Uterus (tissue), 4 donors: ENCODE measurements at places on chromosomes 3 and 15. TPM values are rescaled to one million over a fixed set of nuclear protein-coding genes. Genes with fewer than 3 reads are reported as not detected.

- DNase-seq = no peak
- H3K4me3 ChIP-seq = no peak overlapping the region
- peaks cover 9% of the 10 kb centered on the region for H3K4me1 ChIP-seq
- H3K27ac ChIP-seq = peak overlapping the region; percentile 70
Observed at GRCh38 chr15:66734961-66735908, 33.2 kb downstream of the SMAD6 start.

GRCh38 chr15:82647835-82648256 lies 683 bp upstream of the CPEB1 start:
- H3K27me3 ChIP-seq = no peaks in the 10 kb centered on the region
- H3K4me1 ChIP-seq = no peaks in the 10 kb centered on the region
- peak overlapping the region; percentile 67 for H3K27ac ChIP-seq
- H3K36me3 ChIP-seq = no peaks in the 10 kb centered on the region
- peak overlapping the region; percentile 53 for H3K4me3 ChIP-seq

DNA sequence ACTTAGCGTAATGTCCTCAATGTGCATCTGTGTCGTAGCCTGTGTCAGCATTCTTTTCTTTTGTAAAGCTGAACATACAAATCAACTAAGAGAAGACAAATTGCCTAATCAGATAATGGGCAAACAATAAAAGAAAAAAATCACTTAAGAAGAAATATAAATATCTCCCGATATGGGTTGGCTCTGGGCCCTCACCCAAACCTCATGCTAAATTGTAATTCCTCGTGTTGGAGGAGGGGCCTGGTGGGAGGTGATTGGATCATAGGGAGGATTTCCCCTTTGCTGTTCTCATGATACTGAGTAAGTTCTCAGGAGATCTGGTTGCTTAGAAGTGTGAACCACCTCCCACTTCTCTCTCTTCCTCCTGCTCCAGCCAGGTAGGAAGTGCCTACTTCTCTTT lies 285.0 kb upstream of the LYSMD4 start:
- DNase-seq = no peak
- no peaks in the 10 kb centered on the region for H3K4me1 ChIP-seq
- no peaks in the 10 kb centered on the region for H3K36me3 ChIP-seq
- no peaks in the 10 kb centered on the region for H3K27me3 ChIP-seq
- H3K4me3 ChIP-seq = no peak overlapping the region
- H3K27ac ChIP-seq = no peak overlapping the region

DNA sequence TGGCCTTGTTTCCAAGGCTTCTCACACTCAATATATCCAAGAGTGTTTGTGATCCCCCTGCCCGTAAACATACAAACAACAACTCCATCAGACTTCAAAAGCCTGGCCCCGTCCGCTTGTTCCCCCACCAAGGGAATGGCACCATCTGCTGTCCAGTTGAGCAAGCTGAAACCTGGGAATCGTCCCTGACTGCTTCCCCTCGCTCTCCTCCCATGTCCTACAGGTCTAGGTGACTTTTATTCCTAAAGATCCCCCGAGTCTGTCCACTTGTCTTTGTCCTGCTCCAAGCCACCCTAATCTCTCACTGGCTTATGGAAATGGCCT lies 27.9 kb upstream of the FAM174B start:
- peak; percentile 31 for DNase-seq
- H3K4me3 ChIP-seq = no peak overlapping the region
- peak overlapping the region; percentile 18 for H3K27ac ChIP-seq
- H3K4me1 ChIP-seq = no peaks in the 10 kb centered on the region
- no peaks in the 10 kb centered on the region for H3K36me3 ChIP-seq
- no peaks in the 10 kb centered on the region for H3K27me3 ChIP-seq

The CX3CR1 gene
- 7.6 TPM for total RNA-seq

GRCh38 chr3:139934613-139935015 lies 371 bp upstream of the CLSTN2 start:
- peak overlapping the region; percentile 27 for H3K27ac ChIP-seq
- no peaks in the 10 kb centered on the region for H3K36me3 ChIP-seq
- DNase-seq = peak; percentile 52
- no peaks in the 10 kb centered on the region for H3K27me3 ChIP-seq
- no peaks in the 10 kb centered on the region for H3K4me1 ChIP-seq

DNA sequence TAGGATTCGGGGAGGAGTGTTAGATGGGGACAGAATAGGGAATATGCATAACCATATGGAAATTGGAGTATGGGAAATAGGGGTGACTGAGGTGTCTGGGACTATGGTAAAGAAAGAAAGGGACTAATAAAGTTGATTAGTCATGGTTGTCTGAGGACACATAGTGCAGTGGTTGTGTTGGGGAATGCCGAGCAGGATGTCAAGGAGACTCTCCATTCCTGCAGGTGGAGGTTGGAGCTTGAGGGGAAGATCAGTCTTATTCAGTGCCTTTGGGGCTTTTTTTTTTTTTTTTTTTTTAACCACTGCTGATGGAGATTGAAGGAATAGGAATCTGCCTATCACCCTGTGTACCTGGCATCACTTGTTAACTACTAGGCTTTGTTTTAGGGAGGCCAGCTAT lies 10.8 kb downstream of the NMD3 start:
- DNase-seq = no peak
- no peaks in the 10 kb centered on the region for H3K4me1 ChIP-seq
- no peaks in the 10 kb centered on the region for H3K36me3 ChIP-seq
- H3K27me3 ChIP-seq = no peaks in the 10 kb centered on the region

The POPDC2 gene
- total RNA-seq = 9.6 TPM

The FSD2 gene
- total RNA-seq = not detected

DNA sequence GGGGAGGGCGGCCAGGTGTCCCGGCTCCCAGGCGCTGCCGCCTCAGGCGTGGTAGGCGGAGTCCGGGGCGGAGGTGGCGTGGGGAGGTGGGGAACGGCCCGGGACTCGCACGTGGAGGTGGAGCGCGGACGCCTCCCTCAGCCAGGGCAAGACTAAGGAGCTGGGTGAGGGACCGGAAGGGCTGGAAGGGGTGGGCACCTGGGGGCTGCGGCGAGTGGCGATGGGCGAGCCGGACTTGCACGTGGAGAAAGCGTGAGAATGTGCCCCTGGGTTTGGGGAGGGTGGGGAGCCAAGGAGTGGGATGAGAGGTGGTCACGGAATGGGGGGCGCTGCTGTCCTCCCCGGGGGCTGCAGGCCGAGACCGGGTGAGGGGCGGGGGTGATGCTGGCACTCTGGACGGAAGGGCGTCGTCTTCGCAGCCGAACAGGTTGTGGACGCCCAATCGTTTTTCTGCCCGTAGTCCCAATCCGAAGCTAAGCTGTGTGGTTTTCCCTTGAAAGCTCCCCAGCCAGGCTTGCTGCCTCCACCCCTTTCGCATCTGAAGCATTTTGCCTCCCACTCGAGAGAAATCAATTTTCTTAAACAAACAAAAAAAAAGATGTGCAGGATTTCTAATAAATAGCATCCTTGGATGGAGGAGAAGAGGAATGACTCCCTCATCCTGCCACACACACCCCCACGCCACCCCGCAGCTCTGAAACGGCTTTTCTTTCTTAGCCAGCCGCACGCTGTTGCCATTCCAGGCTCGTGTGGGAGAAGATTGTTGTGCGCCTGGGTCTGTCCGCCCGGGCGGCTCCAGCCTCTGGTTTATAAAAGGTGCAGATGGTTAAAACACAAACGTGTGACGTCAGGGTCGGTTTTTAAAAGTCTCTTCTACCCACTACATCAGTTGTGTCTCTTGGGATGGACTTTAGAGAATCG lies 62.5 kb upstream of the ANKRD28 start:
- no peaks in the 10 kb centered on the region for H3K36me3 ChIP-seq
- no peaks in the 10 kb centered on the region for H3K27me3 ChIP-seq
- peaks cover 10% of the 10 kb centered on the region for H3K4me1 ChIP-seq
- H3K4me3 ChIP-seq = peak overlapping the region; percentile 62
- peak overlapping the region; percentile 79 for H3K27ac ChIP-seq

DNA sequence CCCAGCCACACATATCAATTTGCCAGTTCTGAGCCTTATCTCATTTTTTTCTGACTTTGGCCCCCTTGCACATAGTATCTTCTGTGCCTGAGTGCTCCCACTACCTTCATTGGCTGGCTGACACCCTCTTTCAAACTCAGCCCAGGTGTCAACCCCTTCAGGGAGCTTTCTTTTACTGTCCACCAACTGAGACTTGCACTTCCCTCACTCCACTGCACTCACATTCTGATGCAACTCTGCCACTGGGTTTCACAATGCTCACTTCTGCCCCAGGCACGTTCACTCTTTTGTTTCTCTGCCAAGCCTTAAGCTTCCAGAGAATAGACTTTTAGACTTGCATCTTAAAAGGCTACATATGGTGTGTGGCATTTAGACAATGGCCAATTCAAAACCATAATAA lies 101.5 kb upstream of the CBLB start:
- no peak overlapping the region for H3K4me3 ChIP-seq
- no peaks in the 10 kb centered on the region for H3K4me1 ChIP-seq
- no peaks in the 10 kb centered on the region for H3K36me3 ChIP-seq
- H3K27ac ChIP-seq = no peak overlapping the region
- H3K27me3 ChIP-seq = no peaks in the 10 kb centered on the region

The MNS1 gene
- total RNA-seq = 2.3 TPM

The EPHB1 gene
- total RNA-seq = 5.3 TPM

GRCh38 chr3:53938645-53939044 lies 47.0 kb upstream of the SELENOK start:
- no peak for DNase-seq
- no peaks in the 10 kb centered on the region for H3K4me1 ChIP-seq
- H3K27me3 ChIP-seq = no peaks in the 10 kb centered on the region
- no peaks in the 10 kb centered on the region for H3K36me3 ChIP-seq

The FBLN2 gene
- total RNA-seq = 49.4 TPM

DNA sequence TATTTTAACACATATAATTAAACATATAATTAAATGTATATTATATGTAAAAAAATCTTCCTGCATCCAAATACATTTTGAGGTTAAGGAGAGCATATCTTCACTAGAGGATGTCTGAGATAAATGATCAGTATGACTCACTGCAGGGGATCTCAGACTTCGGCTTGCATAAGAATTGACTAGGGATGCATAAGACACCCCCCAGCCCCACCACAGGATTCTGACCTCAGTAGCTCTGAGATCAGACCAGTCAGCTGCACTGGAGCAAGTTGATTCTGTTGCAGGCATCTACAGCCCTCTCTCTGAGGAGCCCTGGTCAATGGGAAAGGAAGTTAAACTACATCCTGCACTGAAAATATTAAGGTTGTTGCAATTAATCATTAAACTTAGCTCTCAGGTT lies 29.0 kb upstream of the TBC1D21 start:
- H3K4me3 ChIP-seq = no peak overlapping the region
- no peaks in the 10 kb centered on the region for H3K4me1 ChIP-seq
- no peaks in the 10 kb centered on the region for H3K27me3 ChIP-seq
- H3K36me3 ChIP-seq = no peaks in the 10 kb centered on the region
- H3K27ac ChIP-seq = no peak overlapping the region

GRCh38 chr15:70063261-70063925 lies 34.3 kb downstream of the TLE3 start:
- H3K27me3 ChIP-seq = no peaks in the 10 kb centered on the region
- H3K27ac ChIP-seq = peak overlapping the region; percentile 72
- peaks cover 10% of the 10 kb centered on the region for H3K4me1 ChIP-seq
- peak; percentile 72 for DNase-seq

- H3K4me3 ChIP-seq = no peak overlapping the region
- H3K27ac ChIP-seq = no peak overlapping the region
- no peaks in the 10 kb centered on the region for H3K27me3 ChIP-seq
Observed at GRCh38 chr15:38788918-38789317, 224.3 kb upstream of the RASGRP1 start.

GRCh38 chr3:143360244-143360643 lies 240.7 kb downstream of the CHST2 start:
- H3K36me3 ChIP-seq = no peaks in the 10 kb centered on the region
- H3K4me1 ChIP-seq = no peaks in the 10 kb centered on the region
- H3K27ac ChIP-seq = no peak overlapping the region
- DNase-seq = no peak
- H3K4me3 ChIP-seq = no peak overlapping the region

DNA sequence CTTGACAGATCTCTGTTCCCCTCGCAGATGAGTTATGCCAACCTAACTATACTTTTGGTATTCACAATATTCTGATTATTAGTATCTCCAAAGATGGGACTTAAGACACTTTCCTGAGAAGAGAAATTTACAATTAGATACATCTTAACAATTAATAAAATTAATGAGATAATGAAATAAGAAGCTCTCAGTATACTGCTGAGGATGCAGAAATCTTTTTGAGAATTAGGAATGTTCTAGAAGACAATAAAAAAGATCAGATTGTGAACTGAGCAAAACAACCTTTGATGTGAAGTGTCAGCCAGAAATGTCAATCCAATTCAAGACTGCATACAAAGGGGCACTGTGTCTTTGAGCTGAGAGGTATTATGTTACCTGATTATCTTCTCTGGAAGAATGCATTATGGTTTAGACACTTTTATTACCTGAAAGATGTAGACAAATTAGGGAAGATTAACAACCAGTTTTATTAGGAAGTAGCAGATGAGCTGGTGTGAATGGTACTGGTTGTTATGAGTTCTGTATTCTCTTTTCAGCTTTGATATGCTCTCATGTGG lies 262.9 kb downstream of the TIGIT start:
- H3K4me1 ChIP-seq = peaks cover 9% of the 10 kb centered on the region
- H3K36me3 ChIP-seq = no peaks in the 10 kb centered on the region
- H3K27ac ChIP-seq = no peak overlapping the region
- no peaks in the 10 kb centered on the region for H3K27me3 ChIP-seq
